ENCODE measurements at places on chromosomes 6 and 20.

DNA sequence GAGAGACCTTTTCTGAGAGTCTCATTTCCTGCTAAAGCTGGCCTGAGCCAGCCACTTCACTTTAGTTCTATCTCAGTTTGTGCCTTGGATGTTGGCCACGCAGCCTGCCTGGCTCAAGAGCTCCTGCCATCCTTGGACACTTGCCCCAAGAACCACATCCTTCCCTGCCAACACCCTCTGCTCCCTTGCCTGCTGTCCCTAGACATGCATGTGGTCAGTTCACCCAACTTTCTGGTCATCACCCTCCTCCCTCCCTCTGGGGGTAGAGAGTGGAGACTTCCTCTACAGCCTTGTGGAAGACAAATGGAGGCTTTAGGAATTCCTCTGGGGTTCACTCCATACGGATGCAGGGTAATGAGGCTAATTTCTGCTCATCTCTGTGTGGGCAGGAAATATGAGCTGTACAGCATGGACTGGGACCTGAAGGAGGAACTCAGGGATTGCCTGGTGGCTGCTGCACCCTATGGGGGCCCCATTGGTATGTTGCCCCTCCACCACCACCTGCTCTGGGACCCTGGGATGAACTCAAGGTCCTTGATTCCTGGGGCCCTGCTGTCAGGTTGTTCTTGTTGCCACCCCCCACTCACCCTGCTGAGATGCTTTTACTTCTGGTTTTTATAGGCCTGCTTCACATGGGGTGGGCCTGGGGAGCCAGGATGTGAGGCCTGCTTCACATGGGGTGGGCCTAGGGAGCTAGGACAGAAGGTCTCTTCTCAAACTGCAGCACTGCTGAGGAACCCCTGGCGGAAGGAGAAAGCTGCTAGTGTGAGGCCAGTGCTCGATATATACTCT, 13.8 kb upstream of the PTPRA start:
- DNase-seq = no peak

DNA sequence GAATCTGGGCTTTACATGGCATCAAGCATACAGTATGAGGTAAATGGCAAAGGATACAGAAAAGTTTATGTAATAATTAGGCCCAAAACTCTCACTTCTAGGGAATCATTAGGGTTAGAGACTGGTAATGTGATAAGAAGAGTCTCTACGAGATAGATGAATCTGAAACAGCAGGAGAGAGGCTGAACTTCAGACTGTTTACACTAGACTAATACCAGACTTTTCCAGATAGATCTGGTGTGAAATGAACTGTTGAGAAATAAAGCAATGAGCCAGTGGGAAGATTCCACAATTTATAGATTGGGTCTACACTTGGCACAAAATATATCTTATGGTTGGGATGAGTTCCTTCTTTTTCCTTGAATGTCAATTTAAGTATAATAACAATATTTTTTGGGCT, 134.3 kb downstream of the MAN1A1 start:
- no peak for DNase-seq

GRCh38 chr20:20849161-20849560, 136.7 kb upstream of the RALGAPA2 start:
- DNase-seq = no peak

GRCh38 chr6:67986694-67987232, 648.3 kb upstream of the ADGRB3 start:
- DNase-seq = no peak

DNA sequence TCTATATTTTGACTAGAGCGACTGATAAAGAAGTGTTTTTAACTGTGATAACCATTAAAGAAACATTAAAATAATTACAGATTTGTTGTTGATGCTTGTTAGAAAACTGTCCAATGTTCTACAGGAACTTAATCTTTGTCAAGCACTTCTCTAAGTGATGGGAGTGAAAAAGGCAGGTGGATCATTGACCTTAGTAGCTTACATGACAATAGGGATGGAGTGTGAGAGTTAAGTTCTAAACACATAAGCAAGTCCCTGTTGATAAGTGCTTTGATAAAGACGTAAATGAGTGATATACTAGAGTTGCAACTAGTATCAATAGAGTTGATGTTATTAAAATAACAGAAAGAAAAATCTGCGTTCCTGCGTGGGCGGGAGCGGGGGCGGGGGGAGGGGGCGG, 931.5 kb upstream of the EPHA7 start:
- DNase-seq = no peak

- DNase-seq = no peak
Observed at GRCh38 chr20:21995461-21995860, 290.0 kb downstream of the PAX1 start.

Measured in NCI-H82 (cell line).